ENCODE measurements at places on chromosomes 5 and 9.

DNA sequence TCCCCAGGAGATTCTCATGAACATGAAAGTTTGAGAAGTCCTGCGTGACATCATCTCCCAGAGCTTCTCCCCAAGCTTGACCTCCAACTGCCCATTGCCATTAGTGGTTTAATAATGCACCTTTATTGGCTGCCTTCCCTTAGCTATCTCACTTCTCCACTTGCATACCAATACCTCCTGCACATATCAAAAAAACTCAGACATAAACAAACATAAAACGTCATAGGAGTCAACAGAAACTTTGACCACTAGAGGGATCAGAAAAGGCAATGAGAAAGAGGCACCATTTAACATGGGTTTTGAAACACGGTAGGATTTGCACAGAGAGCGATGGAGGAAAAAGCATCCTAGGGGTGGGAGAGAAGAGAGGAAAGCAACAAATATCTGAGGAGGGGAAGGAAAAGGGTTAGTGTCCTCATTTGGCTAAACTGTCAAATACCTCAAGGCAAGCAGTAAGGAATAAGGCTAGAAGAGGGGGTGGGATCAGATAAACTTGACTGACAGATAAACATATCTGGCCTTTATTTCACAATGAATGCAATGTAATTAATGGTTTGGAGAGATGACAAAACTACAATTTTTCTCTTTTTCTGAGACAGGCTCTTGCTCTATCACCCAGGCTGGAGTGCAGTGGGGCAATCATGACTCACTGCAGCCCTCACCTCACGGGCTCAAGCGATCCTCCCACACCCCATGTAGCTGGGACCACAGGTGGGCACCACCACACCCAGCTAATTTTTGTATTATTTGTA, 27.0 kb downstream of the GNAQ start:
- DNase-seq, result no peak

- DNase-seq, result no peak
Observed at GRCh38 chr5:159835548-159835947, 80.7 kb upstream of the ADRA1B start.

GRCh38 chr5:38835887-38836286, 9.9 kb upstream of the OSMR start:
- no peak for DNase-seq

DNA sequence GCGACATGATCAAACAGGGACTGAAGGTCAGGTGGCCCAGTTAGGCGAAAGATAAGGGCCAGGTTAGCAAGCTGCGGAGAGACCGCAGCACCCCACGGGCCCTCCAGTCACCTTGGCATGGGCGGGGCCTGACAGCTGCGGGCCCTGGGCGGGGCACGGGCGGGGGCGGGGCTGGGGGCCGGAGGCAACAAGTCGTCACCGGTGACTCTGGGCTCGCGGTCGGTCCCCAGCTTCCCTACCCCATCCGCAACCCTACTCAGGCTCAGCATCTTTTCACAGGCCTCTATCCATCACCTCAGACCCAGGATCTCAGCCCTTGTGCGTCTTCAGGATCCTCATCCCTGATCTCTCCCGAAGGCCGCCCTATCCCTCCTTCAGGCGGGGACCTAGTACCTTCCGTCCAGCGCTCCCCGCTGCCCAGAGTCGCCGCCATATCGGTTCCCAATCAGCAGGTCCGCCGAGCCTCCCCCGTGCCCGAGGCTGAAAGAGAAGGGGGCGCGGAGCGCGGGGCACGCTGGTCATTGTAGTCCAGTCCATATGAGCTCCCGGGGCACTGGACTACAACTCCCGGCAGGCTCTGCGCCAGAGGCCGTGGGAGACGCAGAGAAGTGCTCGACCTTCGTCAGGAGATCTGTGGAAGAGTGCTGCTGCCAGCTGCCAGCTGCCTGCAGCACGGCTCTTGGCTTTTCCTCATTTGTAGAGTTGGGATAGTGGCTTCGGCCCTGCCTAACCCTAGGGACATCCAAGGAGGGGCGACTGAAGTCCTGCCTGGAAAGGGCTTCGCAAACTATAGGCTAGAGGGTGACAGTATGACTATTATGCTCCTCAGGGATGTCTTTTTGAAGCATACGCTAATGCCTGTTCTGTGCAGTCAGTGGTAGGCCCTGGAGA, at the start of gene DNAJC18:
Gene DNAJC18 (minus strand): TSS at position 513 of the 891 bp plus-strand sequence. CDS start 80 bp downstream, at position 433.
- DNase-seq, result peak; percentile 83

Data from NCI-H1930 (cell line).